ENCODE measurements at places on chromosomes 16 and 17.

DNA sequence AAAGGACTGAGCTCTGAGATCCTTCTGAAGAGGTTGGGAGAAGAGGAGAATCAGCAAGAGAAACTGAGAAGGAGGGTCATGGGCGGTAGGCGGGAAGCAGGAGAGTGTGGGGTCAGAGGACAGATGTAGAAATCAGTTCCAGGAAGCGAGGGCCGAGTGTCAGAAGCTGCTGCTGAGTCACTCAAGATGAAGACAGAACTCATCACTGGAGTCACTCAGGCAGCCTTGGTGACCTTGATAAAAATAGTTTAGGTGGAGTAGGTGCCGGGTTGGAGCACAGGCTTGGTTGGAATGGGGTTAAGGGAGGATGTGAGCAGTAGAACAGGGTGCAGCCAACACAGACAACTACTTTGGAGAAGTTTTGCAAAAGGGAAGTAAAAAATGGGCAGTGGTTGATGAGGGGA, 6.1 kb upstream of the ITGAM start:
- no peak for DNase-seq

DNA sequence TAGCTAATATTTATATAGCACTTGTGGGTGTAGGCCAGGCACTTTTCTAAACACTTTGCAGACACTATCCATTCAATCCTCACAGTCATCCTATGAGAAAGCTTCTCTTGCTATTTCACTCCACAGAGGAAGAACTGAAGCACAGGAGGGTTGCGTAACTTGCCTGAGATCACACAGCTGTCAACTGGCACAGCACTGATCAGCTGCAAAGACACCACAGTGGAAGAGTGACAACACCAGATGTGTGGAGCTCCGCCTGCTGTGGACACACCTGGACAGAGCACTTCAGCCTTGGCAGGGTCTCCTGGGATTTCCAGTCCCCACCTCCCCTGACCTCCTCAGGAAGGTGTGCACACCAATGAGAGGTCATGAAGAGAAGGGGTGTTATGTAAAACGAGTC, 13.3 kb upstream of the CNEP1R1 start:
- no peak for DNase-seq

- no peak for DNase-seq
Observed at GRCh38 chr16:88073201-88073721, 122.0 kb downstream of the BANP start.

- DNase-seq, result no peak
Observed at GRCh38 chr16:81585785-81586184, 141.2 kb downstream of the CMIP start.

DNA sequence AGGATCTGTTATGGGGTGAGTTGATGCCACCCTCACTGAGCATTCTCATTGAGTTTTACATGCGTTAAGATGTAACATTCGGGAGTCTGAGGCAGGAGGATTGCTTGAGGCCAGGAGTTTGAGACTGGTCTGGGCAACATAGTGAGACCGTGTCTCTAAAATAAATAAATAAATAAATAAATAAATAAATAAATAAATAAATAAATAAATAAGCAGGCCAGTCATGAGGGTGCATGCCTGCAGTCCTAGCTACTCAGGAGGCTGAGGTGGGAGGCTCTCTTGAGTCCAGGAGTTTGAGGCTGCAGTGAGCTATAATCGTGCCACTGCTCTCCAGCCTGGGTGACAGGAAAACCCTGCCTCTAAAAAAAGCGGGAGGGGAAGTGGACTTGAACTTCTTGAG, 90.3 kb downstream of the SNX29 start:
- no peak for DNase-seq

GRCh38 chr16:3609895-3610697, 1.3 kb downstream of the SLX4 start:
- DNase-seq, result no peak

- DNase-seq, result no peak
Observed at GRCh38 chr16:87463722-87464690, 28.8 kb downstream of the ZCCHC14 start.

GRCh38 chr17:80694085-80694991, 149.7 kb downstream of the RPTOR start:
- no peak for DNase-seq

DNA sequence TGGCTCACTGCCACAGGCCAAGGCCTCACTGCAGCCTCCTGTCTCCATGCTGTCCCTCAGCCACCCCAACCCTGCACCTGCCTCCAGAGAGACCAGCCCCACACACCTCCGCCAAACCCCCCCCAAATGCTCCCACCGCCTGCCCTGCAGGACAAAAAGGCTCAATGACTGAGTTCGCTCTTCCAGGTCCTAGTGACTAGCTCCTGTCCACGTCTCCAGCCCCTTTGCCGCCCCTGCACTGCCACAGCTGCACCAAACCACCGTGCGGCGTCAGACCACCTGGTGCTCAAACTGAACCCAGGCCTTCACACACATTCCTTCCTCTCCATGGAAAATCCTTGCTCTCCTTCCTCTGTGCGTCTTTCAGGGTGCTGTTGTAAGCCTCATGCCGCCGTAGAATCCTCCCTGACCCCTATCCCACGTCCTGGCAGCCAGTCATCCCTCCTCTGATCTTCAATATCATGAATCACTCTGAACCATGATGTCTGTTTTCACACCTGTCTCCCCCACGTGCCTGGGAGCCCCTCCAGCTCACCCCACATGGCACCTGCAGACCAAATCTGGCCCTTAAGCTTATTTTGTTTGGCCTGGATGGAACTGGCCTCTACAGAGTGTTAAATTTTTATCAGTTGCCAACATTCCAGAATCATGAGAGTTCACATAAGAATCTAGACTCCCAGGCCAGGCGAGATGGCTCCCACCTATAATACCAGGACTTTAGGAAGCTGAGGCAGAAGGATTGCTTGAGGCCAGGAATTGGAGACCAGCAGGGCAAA, 4.3 kb upstream of the GSG1L start:
- no peak for DNase-seq
